ENCODE measurements at places on chromosomes 5 and 9. TPM values are rescaled to one million over a fixed set of nuclear protein-coding genes. Genes with fewer than 3 reads are reported as not detected.

Gene MEF2C
- 40.8 TPM for polyA plus RNA-seq

Gene ITGA1
- polyA plus RNA-seq = 61.3 TPM

Gene GARIN3
- not detected for polyA plus RNA-seq

Gene MAST4
- 14.9 TPM for polyA plus RNA-seq

Gene PHF24
- polyA plus RNA-seq = 0.25 TPM

Gene ABCA1
- 10.8 TPM for polyA plus RNA-seq

Gene CSF1R
- 15.5 TPM for polyA plus RNA-seq

All from right renal pelvis (tissue), 4 donors.